ENCODE measurements at places on chromosomes 6 and 20.

DNA sequence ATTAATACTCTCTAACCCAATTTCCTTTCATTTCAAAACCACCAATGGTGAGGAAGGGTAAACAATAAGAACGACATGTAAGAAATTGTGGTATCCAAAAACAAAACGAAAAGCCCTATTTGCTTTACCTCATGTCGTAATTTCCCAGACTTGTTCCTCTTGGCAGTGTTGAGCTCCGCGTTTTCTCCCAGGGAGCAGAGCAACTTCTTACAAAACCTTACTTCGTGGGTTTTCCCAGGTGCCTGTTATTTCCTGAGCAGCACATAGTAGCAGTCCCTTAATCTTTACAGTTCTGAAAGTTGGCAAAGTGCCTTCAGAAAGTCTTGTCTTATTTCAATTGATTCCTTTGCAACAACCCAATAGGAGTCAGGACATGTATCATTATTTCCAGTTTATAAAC, 207.9 kb upstream of the MARCKS start:
- DNase-seq = peak; percentile 63

GRCh38 chr20:33673114-33673409, 1.2 kb downstream of the NECAB3 start:
- DNase-seq = no peak

DNA sequence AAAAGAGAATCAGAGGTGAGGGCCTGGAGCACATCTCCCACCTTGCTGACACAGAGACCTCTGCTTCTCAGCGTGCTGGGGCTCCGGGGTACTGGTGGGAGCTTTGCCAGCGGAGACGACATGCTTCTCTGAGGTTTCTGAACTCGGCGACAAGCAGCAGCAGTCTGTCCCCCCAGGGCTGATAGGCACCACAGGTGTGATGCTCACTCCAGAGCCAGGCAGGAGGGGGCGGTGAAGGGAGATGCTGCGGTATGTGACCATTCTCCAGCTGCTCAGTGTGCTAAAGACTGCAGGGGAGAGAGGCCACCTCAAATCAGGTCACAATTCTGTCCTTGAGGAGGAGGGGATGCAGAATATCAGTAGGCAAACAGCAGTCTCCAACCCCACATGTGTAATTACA, 219.9 kb downstream of the ALDH8A1 start:
- DNase-seq = no peak

GRCh38 chr6:89048985-89049384, 31.6 kb upstream of the PNRC1 start:
- DNase-seq = peak; percentile 34

- DNase-seq = no peak
Measured at GRCh38 chr6:143553337-143553736, 41.8 kb upstream of the FUCA2 start.
